ENCODE measurements at places on chromosomes 1 and 21.

- DNase-seq = no peak
Measured at GRCh38 chr1:43976890-43977289, 2.1 kb upstream of the B4GALT2 start.

- DNase-seq = no peak
Measured at GRCh38 chr1:74363220-74363619, 128.0 kb downstream of the TNNI3K start.

DNA sequence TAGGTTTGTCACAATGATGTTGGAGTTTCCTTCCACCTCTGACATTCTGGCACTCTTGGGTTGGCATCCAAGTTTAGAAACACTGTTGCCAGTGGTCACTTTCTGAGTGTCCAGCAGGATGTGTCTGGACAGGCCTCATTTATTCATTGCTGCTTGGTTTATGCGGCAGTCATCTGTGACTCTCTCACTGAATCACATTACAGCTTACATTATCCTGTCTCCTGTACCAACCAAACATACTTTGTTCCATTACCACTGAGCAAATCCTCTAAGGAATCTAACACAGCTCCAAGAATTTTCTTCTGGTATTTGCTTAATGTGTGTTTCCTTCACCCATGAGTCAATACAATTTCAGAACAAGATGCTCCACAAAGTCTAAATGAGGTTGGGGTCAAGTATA is 19.9 kb downstream of the SGIP1 start:
- DNase-seq = no peak

DNA sequence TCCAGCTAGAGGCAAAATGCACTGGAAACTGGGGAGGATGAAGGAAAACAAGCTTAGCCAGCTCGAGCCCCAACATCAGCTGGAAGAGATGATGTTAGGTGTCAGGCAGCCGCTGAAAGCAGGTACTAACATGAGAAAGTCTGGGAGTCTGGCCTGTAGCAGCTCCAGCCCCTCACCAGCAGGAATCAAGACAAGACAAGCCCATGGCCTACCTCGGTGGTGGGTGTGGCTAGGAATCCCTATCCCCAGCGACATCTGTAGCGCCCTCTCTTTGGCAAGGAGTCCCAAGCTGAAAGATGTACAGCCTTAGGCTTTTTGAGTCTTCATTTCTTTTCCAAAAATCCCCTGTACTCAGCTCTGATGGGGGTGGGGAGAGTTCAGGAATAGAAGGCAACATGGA is 2.6 kb downstream of the DLGAP3 start:
- DNase-seq = no peak

DNA sequence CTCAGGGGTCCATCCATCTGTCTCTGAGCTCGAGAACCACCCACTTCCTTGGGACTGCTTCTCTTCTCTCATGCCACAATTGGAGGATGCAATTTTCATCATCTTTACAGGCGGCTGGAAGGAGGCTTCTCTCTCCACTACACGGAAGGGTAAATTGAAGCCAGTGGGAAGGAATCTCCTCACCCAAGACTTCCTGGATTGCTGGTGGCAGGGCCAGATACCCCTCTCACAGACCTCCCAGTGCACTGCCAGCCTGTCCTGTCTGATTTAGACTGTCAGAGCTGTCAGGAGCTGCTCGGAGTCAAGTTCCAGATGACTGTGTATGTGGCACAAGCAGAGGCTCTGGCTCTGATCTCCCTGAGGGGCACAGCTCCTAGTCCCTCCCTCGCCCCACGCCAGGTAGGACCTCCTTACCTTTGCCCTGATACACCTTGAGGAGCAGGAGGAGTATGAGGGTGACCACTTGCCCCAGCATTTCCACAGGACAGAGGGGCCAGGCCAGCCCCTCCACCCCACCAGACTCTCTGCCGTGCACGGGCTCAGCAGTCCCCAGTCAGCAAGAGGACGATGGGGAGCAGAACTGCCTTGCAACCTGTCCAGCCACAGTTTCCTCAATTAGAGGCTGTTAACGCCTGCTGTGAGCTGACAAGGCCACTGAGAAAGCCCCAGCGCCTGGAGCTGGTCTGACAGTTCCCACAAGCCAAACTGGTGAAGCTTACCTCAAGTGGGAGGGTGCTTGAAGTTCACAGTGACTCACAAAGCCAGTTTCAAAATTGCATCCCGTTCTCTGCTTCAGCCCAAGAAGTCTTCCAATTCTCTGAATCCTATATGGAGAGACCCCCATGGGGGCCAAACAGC is at the start of gene CD244:
Gene CD244 (minus strand): TSS at position 685 of the 858 bp plus-strand sequence. CDS start 210 bp downstream, at position 475.
- no peak for DNase-seq

DNA sequence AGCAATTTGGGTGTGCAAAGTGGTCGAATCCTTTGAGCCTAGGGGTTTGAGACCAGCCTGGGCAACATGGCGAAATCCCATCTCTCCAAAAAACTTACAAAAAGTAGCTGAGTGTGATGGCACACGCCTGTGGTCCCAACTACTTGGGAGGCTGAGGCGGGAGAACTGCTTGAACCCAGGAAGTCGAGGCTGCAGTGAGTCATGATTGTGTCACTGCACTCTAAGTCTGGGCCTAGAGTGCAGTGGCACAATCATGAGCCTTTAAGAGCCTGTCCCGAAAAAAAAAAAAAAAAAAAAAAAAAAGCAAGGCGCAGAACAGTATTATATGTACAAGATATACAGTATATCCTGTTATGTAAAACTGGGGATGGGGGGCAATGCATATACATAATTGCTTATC is 25.1 kb upstream of the HTR1D start:
- DNase-seq = no peak

GRCh38 chr1:158924677-158925076 is 6.7 kb upstream of the PYHIN1 start:
- no peak for DNase-seq

DNA sequence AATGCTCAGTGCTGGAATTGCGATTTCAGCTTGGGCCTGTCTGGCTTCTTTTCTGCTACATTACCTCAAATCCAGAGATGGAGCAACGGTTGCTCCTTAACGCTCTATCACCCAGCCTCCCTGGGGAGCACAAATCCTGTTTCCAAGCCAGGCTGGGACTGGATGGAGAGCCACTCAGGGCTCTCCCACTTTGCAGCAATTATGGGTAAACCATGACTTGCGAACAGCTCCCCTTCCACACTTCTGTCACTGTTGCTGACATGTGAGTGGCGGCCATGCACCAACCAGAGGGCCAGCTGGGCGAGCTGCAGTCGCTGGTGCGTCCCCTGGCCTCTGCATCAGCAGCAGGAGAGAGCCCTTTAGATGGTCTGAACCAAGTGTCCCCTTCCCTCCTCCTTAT is 65.1 kb upstream of the RAB4A start:
- no peak for DNase-seq

DNA sequence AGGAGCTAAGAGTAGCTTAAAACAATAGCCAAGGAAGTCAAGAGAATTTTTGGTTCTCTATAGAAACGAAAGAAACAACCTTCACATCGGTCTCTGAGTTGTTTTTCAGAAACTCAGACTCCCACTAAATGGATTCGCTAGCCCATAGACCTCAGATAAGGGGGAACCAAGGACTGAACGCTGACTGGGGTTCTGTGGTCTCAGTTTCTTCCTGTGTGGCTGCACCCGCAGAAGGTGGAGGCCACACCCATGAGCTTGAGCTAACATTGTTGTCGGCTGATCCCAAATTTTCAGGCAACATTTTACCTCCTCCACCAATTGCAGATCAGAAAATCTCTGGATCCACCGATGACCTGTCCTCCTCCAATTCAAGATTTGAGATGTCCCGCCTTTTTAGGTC is 456.1 kb downstream of the AJAP1 start:
- DNase-seq = no peak

DNA sequence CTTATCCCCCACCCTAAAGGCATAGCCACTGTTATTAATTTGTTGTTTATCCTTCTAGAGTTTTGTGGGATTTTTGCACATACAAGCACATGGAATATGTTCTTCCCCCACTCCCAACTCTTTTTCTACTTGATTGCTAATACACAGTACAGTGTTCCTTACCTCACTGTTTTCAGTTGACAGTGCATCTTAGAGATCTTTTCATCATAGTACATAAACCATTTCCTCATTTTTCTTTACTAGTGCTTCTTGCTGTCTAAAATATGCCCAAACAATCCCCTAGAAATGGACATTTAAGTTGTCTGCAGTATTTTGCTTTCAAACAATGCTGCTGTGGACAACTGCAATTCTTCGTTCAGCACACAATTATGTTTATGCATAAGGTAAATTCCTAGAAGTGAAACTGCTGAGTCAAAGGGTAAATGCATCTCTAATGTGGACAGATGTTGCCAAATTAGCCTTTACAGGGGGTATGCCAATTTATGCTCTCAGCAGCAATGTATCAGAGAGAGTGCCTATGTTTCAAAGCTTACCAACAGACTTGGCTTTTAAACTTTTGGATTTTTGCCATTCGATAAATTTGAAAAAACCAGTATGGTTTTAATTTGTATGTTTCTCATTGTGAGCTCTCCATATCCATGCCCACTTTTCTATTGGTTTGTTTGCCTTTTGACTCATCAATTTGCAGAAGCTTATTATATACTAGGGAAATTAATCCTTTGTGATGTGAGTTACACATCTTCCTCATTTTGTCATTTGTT is 132.6 kb downstream of the MRPS6 start:
- DNase-seq = no peak

- DNase-seq = no peak
Measured at GRCh38 chr1:65266476-65266875, 42.9 kb upstream of the DNAJC6 start.

- no peak for DNase-seq
Measured at GRCh38 chr1:61536174-61537108, 188.5 kb downstream of the TM2D1 start.

- no peak for DNase-seq
Measured at GRCh38 chr1:244231572-244232315, 180.7 kb downstream of the ZBTB18 start.

DNA sequence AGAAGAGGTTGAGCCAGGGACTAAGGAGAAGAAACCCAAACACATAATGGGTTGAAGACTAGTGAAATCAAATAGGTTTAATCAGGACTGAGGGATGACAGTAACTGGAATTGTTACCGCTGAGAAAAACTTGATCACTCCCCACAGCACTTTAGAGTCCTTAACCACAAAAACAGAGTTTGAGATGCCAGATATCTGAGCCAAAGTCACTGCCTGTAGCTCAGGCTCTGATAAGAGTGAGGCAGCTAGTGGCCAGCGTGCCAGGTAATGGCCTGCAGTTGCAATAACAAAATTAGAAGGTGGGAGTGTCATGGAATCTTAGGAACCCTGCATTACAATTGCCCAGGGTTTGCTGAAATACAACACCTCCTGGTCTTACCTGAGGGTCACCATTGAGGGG is 48.0 kb downstream of the PRKAB2 start:
- DNase-seq = no peak

DNA sequence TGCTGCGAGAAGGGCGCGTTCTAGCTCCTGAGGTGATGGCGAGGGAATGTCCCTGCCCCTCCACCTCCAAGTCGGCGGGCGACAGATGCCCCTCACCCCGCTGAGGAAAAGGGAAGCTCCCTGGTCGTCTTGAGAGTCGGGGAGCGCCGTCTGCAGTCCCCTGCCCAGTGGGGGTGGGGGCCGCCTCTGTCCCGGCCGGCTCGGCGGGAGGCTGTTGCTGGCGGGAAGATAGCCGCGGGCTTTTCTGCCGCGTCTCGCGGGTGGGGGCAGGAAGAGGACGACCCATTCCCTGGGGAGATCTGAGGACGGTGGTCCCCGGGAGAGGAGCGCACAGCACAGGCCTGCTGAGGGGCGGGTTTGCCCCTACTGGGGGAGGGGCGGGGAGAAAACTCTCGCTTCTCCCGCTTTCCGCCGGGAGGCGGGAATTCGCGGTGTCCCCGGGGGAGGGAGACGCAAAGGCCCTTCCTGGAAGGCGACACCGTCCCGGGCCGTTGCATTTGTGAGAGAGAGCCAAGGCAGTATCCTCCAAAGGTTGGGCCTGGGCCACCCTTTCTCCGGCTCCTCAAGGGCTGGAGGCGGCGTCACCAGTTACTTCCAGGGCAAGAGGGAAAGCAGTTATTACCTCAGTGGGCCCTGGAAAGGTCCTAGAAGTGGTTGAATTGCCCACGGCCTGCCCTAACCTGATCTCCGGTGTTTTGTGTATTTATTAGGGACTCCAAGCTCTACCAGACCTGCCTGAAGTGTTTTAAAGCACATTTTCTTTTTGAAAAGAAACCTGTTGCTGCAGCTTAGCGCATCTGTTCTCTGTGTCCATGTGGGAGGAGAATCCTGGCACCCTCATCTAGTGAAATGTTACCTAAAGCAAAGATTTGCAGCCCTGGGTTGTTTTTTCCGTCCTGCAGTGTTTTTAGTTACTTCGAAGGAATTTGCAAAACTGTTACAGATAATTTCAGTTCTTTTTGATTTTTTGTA is 648 bp downstream of the S100PBP start:
- peak; percentile 9 for DNase-seq

- DNase-seq = no peak
Measured at GRCh38 chr1:61083013-61083806, 849 bp downstream of the NFIA start.

DNA sequence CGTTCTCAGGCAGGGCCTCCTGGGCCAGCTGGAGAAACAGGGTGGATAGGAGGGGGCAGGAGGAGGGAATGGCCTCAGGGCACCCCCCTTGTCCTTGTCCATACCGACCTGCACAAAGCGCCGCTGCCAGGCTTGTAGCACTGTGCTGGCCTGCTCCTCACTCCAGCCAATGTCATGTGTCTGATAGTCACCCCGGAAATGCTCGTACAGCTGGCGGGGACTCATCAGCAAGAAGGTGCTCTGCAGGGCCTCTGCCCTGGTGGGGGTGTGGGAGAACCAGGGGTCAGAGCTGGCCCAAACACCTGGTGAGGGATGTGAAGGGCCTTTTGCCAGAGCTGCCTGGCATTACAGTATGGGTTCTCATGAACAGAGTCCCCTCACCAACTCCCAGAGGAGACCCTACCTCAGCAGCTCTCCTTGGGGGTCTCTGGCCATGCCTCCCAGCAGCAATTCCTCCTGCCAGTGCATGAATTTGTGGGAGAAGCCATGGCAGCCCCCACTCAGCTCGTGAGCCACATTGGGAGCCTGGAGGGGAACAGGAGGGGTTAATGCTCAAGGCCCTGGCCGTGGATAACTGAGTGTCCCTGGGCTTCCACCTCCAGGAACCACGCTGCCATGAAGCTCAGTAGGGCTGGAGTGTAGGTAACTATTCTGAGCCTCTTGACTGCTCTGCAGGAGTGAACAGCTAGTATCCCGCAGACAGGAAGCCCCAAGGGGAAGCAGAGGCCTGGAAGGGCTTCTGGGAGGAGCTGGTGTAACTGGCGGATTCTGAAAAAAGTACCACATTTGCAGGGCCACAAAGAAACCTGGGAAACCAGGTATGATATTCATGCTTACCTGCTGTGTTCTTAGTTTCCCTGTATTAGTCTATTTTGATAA is 13.3 kb downstream of the PTCH2 start:
- DNase-seq = no peak
